GM13977 (cell line): ENCODE measurements at places on chromosomes 1 and 21.
A peak's percentile ranks its signal among the peaks of the same experiment; 100 is the strongest.

DNA sequence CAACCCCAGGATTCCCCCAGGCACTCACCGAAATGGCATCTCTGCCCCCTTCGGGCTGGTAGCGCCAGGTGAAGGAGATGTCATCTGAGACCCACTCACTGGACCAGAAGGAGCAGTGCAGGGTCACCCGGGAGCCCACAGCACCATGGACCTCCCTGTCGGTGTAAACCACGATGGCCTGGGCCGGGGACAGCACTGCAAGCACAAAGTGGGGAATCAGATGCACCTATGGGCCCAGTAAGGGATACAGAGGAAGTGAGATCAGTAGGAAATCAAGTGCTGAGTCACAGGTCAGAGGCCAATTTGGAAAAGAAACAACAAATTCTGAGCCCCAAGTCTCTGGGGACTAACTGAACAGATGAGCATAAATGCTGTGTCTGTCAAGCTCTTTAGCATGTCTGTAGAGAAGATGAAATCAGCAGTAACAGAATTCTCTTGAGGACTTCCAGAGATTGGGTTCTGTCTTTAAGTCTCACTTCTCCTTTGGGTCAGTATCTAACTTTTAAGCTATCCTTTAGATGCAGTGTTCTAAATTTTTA is 2.5 kb downstream of the MPZ start:
- no peak for DNase-seq

GRCh38 chr1:89041119-89041641 is 18.5 kb upstream of the GBP3 start:
- DNase-seq, result peak; percentile 51

DNA sequence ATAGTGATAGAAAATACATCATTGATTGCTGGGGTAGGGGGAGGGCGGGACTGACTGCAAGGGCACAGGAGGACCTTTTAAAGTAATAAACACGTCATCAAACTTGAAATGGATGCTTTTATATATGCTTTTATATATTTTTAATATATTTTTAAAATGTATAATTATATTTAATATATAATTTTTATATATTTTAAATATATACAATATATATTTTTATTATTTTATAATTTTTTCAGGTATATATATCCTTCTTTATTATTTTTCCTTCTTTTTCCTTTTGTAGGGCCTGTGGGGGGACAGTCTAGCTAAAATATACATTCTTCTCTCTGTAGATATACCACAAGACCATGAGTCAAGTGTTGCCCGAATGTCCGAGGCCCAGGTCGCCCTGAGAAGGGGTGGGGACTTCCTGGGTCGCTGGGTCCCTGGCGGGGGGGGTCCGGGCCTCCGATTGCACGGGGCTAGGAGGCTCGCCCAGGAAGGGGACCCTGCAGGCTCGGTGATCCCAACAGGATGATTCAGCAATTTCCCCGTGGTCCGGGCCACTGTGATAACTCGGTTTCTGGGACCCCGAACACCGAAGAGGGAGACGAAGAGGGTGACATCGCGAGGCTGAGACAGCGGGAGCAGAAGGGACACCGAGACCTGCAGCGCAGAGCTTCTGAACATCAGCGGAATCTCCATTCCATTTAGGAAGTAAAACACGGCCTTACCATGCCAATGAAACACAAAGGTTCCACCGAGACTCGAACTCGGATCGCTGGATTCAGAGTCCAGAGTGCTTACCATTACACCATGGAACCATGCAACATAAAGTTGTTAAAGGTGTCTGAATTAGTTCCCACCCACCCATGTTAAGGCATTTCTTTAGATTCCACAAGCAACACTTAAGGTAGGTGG is 112.5 kb upstream of the NBPF11 start:
- DNase-seq, result no peak

GRCh38 chr1:194394676-194395075 is 1208.3 kb upstream of the B3GALT2 start:
- DNase-seq, result no peak

DNA sequence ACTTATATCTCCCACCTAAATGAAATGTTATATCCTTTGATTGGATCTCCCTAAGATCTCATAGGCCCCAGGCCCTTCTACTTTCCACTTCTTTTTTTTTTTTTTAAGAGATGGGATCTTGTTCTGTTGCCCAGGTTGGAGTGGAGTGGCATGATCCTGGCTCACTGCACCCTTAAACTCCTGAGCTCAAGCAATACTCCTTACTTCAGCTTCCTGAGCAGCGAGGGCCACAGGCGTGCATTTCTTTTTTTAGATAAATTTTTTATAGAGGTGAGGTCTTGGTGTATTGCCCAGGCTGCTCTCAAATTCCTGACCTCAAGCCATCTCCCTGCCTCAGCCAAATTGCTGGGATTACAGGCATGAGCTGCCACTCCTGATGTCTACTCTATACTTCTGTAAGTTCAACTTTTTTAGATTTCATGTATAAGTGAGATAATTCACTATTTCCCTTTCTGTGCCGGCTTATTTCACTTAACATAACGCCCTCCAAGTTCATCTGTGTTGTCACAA is 987.5 kb upstream of the NCAM2 start:
- no peak for DNase-seq

DNA sequence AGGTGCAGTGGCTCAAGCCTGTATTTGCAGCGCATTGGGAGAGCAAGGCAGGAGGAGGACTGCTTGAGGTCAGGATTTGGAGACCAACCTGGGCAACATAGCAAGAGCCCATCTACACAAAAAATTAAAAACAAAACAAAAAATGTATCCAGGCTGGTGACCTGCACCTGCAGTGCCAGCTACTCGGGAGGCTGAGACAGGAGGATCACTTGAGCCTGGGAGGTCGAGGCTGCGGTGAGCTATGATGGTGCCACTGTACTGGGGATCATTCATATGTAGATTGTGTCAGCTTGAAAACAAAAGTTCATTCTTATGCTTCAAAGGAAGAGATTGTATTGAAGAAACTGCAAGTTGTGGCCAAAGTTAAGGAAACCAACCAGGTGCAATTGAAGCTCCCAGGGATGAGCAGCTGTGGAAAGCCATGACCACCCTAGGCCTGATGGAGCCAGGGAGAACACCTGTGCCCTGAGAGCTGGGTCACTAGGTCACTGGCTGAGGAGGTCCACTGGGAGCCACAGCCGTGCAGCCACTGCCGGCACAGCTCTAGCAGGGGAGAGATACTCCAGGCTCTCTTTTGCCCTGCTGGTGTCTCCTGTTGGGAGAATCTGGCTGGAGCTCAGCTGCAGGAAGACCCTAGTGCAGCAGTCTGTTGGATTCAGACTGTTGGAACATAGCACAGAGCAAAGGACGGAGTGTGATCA is 13.3 kb upstream of the BRWD1 start:
- no peak for DNase-seq

GRCh38 chr1:117124661-117125060 is 3.1 kb upstream of the TRIM45 start:
- DNase-seq, result no peak
